ENCODE measurements at places on chromosomes 1 and 21. TPM values are rescaled to one million over a fixed set of nuclear protein-coding genes. Genes with fewer than 3 reads are reported as not detected.

GRCh38 chr1:174051956-174052355 lies 29.8 kb upstream of the RC3H1 start:
- no peak overlapping the region for H3K4me3 ChIP-seq
- no peaks in the 10 kb centered on the region for H3K27me3 ChIP-seq
- no peaks in the 10 kb centered on the region for H3K36me3 ChIP-seq
- H3K4me1 ChIP-seq, result no peaks in the 10 kb centered on the region
- no peak for DNase-seq
- H3K27ac ChIP-seq, result no peak overlapping the region

The FCAMR gene
- 0.85 TPM for total RNA-seq

GRCh38 chr1:56863265-56863992 lies 8.8 kb downstream of the C8A start:
- H3K4me3 ChIP-seq, result no peak overlapping the region
- no peaks in the 10 kb centered on the region for H3K36me3 ChIP-seq
- H3K27ac ChIP-seq, result no peak overlapping the region
- H3K4me1 ChIP-seq, result no peaks in the 10 kb centered on the region

- no peak overlapping the region for H3K4me3 ChIP-seq
- H3K36me3 ChIP-seq, result no peaks in the 10 kb centered on the region
These were observed 247.5 kb downstream of the NRIP1 start for GRCh38 chr21:14817311-14817710.

All from Peyer's patch (tissue), 4 donors.